ENCODE measurements at places on chromosomes 7 and 10.
A peak's percentile ranks its signal among the peaks of the same experiment; 100 is the strongest.

DNA sequence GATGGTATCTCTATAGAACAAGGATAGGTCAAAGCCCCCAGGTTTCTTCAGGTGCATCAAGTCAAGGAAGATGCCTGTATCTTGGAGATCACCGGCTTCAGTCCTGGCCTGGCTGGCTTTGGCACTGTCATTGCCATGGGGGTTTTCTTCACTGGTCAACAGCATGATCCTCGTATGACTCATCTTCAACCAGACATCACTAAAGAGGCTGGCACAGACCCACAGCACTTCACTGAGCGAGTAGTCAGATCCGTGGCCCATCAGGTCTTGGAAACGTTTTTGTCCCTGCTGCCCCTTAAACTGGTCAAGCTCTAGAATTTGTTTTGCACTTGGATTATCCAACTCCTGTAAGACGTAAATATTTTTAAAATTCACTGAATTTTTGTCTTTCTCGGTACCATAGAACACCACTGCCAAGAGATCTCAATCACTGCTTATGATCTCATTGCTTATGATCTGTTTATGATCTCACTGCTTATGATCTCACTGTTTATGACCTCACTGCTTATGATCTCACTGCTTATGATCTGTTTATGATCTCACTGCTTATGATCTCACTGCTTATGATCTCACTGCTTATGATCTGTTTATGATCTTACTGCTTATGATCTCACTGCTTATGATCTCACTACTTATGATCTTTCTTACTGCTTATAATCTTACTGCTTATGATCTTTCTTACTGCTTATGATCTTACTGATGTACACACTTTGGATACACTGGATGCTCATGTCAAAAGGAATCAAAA, 135.2 kb downstream of the CYP26A1 start:
- no peak for DNase-seq

GRCh38 chr7:12315049-12315448, 88.6 kb downstream of the VWDE start:
- DNase-seq, result no peak

DNA sequence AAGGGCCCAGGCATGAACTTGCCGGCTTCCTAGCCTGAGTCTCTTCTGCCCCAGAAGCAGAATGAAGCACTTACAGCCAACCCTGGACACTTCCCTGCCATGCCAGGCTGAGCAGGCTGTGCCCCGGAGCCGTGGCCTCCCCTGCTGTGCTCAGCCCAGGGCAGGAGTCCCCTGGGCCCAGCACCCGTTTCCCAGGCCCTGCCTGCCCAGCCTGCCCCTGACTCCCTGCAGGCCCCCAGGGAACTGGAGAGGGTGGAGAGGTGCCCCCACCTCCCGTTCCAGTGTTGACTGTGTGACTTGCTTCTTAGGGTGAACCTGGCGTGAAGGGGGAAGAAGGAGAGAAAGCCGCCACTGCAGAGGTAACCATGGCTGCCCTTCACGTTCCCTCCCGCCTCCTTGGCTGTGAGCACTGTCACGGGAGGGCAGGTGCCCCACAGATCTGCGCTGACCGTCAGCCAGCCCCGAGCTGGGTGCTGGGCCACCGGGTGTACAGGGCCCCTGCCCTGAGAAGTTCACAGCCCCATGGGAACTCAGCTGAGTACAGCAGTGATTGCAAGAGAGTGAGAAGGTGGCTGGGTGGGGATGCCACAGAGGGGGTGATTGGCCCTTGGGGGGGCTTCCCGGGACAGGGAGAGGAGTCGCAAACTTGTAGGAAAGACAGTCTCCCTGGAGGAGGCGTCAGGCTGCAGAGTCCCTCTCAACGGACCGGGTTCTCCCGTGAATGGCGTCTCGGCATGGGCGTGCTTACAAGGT, 75.9 kb downstream of the MYL10 start:
- no peak for DNase-seq

DNA sequence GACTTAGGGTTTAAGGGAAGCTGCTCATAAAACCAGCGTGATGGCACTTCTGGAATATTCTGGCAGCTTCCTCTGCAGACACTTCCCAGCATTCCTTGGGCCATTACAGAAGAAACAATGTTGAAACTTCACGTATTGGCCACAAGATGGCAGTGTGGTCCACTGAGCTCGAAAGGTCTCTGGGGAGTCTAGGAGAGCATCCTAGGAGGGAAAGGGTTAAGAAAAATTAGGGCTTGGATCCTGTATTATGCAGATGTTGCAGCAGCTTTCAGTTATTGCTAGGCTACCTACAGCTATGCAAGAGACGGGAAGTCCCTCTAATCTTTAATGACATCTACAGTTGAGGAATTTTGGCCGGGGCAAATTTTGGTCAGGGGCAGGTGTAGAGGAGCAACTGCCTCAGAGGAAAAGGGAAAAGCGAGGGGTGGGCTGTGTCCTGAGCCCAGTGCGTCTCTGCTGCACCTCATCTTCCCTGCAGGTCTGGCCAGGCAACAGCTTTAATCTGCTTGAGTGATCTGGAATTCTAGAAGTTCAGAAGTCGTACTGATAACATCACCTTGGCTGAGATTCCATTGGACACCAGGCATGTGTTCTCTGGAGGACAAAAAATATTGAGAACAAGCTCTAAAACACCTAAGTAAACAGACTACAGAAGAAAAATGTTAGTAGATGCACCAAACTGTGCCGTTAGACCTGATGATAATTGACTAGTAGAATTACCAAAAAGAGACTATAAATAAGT, 220.8 kb upstream of the PRSS58 start:
- DNase-seq, result no peak

DNA sequence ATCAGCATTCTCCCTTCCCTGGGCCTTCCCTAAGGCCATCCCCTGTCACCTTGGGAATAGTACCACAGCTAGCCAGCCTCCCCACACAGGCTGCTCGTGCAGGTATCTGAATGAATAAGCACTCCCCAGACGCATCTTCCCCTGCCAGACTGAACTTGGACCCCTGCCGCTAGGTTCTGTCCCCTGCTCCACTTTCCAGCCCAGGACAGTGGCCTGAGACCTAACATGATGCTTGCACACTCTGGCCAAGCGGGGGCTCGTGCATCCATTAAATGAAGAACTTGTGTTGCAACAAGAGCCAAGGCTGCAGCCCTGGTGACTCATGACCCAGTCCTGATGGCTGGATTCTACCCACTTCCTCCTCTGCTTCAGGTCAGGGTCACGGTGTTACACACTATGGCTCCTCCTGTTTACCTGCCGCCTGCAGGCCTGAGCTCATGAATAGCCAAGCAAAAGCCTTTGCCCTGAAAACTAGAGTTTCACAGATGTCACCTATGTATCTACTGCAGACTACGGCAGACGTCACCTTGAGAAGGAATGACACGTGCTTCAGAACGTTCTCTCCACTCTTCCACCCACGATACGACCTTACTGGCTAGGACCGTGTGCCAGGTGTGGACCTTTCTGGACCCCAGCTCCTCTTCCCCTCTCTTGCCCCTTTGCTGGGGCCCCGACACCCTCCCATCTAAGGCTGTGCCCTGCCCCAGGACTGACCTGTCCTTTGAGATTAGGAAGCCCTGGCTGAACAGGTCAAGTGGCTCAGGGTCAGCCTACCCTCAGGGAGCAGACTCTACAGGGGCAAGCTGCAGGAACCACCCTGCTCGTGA, 6.5 kb downstream of the ASB13 start:
- DNase-seq, result peak; percentile 64

DNA sequence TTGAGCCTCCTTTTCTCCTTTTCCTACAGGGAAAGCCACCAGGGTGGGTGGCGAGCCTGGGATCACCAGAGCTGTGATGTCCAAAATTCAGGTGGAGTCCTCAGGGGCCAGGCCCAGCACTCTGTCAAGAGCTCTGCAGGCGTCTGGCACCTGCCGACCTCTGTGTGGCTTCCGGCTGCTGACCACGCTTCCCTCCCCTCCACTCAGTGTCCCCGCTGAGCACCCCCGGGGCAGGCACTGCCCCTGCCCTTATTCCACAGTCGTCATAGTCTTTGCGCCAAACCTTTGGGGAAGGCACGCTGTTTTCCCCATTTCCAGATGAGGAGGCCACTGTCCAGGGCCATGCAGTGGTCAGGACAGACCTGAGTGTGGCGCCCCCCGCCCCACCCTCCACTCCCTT, 7.5 kb downstream of the MTG1 start:
- DNase-seq, result no peak

GRCh38 chr7:83486536-83486935, 162.4 kb downstream of the SEMA3E start:
- no peak for DNase-seq

- peak; percentile 10 for DNase-seq
Observed at GRCh38 chr7:146116521-146117222, at the start of gene CNTNAP2. TSS of gene CNTNAP2 (plus strand) at chr7:146116801. CDS start at chr7:146116877, 76 bp downstream.

DNA sequence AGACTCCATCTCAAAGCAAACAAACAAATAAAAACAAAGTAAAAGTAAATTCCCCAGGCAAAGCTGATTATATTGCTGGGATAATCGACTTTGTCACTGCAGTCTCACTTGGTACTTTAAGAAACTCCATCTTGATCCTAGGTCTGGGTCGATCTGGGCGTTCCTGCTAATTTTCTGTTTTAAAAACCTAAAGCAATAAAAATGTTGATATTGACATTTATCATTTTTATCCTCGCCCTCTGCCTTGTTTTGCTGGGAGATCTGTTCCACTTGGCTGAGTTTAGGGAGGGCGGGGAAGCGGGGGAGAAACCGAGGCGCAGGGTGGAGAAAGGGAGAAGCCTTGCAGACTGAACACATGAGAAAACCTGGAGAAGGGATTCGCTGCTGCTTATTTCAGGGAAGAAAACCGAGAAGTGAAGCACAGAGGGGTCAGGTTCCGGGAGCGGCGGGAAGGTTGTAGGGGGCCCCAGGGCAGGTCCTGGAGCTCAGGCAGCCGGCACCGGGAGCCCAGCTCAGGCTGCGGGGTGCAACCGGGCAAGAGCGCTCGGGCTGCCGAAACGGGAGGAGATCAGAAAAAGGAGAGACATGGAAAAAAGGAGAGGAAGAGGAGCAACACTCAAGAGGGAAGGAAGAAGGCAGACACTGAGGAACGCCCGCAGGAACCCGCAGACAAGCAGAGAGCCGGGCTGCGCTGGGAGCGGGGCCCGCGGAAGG, 27.3 kb upstream of the KMT2C start:
- DNase-seq, result no peak

Data from kidney epithelial cell (primary cell).